ENCODE measurements at places on chromosomes 4 and X.
A peak's percentile ranks its signal among the peaks of the same experiment; 100 is the strongest.

GRCh38 chr4:1403177-1403583, 3.1 kb downstream of the NKX1-1 start:
- peak; percentile 12 for DNase-seq

GRCh38 chr4:101370663-101371210, 23.4 kb upstream of the PPP3CA start:
- DNase-seq, result no peak

- DNase-seq, result peak; percentile 46
Measured at GRCh38 chrX:105822138-105823091, at the start of gene NRK. Gene NRK, plus strand, starts transcription at chrX:105822539. Its CDS starts 307 bp downstream, at chrX:105822846.

DNA sequence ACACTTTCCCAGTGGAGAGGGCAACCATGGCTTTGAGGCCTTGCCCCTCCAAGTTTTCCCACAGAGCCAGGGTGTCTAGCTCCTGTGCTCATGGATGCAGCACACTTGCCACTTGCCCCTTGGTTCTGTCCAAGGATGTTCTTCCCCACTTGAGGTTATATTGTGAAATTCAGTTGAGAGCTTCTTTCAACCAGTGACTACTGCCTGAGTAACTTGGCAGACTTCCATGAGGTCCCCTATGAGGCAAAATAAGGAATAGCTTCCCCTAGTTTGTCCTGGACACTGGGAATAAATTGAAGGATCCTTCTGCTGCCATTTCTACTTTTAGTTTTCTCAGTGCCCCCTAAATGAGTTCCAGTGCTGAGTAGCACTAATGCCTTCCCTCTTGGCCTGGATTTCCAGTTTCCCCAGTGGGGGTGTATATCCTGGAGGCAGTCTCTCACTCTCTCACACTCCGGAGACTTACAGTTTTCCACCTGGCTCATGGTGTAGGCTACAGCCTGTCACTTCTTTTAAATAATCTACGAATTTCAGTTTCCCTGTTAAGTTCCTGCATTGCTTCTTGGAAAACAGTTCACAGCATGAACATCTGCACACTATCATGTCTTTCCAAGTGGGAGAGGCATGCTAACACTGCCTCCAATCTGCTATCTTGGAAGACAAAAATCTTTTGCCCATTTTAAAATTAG, 36.4 kb upstream of the ADH4 start:
- DNase-seq, result no peak

GRCh38 chrX:129650821-129651510, 3.8 kb downstream of the APLN start:
- no peak for DNase-seq
